ENCODE measurements at places on chromosomes 2 and 18.

- DNase-seq: no peak
Measured at GRCh38 chr2:128513961-128514283, 195.3 kb upstream of the HS6ST1 start.

GRCh38 chr2:166784296-166784946 is 103.9 kb upstream of the XIRP2 start:
- DNase-seq: no peak

DNA sequence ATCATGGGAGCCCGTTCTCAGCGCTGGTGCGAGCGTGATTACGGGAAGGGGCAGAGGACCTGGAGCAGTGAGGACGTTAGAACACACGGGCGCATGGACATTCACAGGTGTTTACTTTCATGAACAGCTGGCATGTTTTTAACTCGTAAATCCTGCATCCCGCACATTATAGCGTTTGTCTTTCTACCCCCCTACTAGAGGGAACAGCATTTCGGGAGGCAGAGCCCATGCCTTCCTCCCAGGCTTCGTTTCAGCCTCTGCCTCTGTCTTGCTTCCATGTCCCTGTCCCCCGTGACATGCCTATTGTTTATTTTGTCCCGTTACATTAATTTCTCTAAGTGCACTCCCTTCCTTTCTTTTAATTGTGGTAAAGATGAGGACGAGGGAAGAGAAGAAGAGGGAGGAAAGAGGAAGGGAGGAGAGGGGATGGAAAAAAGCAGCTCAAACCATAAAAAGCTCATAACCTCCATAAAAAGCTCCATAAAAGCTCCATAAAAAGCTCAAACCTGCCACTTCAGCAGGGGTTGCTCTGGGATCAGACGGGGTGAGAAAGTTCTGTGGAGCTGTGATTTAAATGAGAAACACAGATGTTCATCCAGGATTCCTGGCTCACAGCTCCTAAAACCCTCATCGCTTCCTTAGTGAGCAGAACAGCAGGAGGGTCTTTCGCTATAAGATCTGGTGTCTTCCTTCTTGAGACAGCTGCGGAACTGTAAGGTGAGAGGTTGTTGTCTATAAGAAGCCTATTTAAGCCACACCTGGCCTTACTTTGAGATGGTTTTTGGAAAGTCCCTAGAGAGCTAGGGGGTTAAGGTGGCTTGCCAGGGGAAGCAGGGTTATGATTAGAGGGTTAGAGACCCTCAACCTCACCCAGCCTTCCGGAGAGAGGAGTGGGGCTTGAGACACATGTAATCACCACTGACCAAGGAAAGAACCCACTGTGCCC is 66.6 kb upstream of the SNTG2 start:
- no peak for DNase-seq

DNA sequence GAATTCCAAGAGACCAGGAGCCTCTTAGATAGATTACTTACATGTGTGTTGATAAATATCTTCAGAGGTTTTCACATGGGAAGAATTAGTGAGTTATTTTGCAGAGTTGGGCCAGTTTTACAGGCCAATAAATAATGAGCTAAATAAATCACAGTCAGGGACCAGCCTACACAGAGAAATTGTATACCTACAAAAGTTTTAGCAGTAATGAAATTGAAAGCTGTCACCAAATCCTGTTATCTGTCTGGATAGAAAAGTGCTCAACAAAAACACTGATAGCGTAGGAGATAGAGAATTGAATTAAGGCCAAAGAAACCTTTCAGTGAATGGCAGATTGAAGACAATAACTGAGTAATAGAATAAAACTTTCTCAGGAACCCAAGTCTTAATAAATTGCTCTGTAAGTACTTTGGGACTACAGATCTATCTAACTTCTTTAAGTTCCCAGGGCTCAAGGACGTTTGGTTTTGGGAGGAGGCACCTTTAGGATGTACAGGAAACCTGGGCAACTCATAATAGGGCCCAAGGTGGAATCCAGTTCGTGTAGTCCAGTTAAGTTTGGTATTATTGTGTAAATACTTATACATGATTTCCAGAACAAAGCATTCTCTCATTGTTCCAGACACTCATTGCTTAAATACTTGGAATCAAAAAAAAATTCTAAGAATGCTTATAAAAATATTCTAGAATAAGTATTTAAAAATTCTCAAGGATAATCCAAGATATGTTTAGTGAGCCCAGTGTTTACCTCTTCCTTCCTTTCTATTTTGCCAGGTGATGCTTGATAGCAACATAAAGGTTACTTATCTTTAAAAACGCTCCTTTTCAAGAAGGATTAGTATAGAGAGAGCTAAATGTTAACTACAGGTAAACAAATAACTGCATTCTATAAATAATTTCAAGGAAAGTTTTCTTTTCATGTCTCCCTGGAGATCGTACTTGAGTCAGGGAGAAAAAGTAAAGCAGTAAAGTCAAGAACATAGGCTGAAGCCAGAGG is 134.5 kb downstream of the NCKAP5 start:
- no peak for DNase-seq

DNA sequence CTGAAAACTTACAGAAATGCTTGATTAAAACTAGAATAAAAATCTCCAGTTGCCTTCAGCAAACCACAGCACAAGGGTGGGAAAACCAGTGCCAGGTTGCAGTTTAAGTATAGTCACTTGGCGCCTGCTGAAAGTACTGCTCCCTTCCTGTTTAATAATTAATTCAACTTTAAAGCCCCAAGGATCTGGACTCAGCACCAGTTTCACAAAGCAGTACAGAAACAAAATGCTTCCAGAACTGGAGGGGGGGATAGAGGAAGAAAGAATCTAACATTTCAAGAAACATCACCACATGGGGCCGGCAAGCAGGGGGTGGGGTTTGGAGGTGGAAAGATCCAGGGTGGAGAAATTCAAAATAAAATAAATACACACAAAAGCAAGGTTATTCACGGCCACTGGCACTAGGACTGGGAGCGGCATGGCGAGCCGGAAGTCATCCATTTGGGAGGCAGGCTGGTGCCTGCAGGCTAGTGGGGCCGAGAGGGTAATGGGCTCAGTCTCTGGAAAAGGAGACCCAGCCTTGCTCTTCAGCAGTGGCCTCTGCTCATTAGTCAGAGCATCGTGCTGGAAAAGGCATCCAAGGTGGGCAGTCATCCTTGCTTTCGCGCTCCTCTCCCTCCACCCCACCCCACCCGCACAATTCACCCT is 85.8 kb downstream of the POU3F3 start:
- no peak for DNase-seq

DNA sequence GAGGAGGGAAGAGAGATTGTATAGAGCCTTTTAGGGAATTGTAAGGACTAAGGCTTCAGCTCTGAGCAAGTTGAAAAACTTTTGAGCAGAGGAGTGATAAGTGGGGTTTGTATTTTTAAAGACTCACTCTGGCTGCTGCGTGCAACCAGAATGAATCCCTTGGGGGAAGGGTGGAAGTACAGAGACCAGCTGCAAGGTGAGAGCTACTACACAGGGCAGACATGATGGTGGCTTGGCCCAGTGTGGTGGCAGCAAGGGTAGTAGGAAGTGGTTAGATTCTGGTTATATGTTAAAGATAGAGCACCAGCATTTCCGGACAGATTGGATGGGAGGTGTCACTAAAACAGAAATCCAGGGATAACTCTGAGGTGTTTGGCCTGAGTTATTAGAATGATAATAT is 10.1 kb upstream of the SESTD1 start:
- DNase-seq: no peak

DNA sequence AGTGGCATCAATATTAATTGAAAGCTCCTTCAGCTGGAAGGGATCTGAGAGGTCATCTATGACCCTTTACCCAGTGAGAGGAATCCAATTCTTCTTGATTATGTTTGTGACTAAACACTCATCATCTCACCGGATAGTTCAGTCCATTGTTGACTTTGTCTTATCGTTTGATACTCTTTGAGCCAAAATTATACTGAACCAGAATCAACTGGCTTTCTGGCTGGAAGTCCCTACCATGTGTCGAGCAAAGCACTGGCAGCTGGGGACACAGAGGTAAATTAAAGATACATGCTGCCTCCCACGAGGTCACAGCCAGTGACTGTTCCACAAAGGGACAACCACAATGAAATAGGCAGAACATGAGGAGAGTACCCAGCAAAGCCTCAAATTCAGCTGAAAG is 91.4 kb upstream of the FHL2 start:
- no peak for DNase-seq

- DNase-seq: no peak
Measured at GRCh38 chr2:100222844-100223243, 80.5 kb upstream of the AFF3 start.

DNA sequence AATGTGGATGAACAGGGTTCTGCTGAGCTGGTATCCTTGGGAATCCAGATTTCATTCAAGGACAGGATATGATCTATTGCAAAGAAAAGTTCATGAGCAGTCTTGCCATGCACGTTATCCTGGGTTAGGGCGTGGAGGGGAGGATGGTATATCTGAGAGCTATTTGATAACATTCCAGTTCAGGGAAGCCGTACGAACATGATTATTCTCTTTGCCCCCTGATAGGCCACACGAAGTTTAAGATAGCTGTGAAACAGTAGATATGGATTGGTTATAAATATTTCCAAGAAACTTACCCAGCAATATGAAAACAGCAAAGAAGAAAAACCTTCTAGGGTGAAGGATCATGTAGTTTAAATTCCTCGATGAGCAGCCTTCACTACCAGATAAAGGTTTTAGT is 171.9 kb downstream of the LTBP1 start:
- no peak for DNase-seq

DNA sequence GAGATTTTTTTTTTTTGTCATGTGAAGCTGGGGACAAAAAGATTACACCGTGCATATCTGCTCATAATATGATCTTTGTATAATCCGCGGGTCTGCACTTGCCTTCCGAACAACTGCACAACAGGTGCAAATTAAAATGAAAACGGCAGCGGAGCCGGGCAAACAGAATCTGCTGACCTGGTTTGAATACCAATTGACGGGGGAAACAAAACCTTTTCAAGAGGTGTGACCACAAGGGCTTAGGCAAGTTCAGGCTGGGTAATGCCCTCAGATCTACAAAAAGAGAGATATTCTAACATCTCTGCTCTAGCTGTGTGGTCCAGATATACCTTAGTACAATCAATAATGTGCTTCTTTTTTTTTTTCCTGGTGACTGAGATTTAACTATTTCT is 88.5 kb downstream of the ZEB2 start:
- DNase-seq: no peak

DNA sequence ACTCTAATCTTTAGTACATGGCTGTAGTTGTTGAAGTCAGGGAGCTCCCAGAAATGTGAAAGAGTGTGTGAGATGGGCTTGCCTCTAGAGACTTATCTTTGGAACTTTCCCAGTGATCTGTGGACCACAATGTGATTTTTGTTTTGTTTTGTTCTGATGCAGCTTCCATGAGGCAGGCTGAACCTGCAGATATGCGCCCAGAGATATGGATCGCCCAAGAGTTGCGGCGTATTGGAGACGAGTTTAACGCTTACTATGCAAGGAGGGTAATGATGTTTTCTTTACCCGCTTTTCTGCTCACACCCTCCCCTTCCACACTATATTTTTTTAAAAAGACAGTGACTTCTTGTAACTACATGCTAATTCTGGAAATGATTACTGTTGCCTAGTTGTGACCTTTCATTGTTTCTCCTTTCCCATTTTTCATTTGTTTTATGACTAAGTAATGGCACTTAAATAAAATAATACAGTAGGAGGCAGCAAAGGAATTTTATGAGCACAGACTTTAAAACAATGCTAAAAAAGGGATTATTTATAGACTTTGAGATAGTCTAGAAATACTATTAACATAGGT is 29.3 kb downstream of the BCL2L11 start:
- DNase-seq: no peak

GRCh38 chr2:83850071-83850725 is 608.9 kb downstream of the SUCLG1 start:
- DNase-seq: no peak

GRCh38 chr2:74137651-74138599 is 9.8 kb downstream of the BOLA3 start:
- DNase-seq: no peak

- no peak for DNase-seq
Measured at GRCh38 chr2:159410276-159410675, 123.8 kb upstream of the WDSUB1 start.

DNA sequence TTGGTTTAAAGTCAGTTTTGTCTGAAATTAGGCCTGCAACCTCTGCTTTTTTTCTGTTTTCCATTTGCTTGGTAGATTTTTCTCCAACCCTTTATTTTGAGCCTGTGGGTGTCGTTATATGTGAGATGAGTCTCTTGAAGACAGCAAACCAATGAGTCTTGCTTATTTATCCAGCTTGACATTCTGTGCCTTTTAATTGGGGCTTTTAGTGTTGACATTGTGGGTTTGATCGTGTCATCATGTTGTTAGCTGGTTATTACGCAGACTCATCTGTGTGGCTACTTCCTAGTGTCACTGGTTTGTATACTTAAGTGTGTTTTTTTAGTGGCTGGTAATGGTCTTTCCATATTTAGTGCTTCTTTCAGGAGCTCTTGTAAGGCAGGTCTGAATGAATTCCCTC is 18.8 kb downstream of the TMEM87B start:
- DNase-seq: no peak

- DNase-seq: no peak
Measured at GRCh38 chr2:18787726-18788125, 198.4 kb upstream of the NT5C1B start.

DNA sequence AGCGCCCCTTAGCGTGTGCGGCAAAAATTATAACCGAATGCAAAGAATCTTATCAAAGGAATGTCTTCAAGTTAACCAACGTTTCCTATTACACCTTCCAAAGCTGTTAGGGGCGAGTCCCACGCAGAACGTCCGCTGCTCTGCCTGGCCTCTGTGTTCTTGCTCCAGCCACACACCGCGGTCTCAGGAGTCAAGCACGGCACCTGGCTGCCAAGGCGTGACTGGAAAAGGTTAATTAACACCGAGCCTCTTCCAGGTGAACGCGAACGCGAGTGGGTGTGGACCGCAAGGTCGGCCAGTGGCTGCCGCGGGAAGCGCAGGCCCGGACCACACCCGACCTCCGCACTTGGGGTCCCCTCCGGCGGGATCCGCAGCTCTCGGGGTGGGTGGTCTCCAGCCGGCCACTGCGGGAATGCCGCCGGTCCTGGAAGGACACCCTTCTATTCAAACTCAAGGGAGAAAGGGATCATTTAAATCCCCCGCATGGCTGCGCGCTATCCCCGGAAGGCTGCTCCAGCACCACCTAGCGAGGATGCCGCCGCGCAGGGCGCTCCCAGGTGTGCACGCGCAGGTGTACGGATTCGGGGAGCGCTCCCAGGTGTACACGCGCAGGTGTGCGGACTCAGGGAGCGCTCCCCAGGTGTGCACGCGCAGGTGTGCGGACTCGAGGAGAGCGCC is 830 bp downstream of the CYB5A start:
- DNase-seq: no peak

Data from stimulated activated CD4-positive, alpha-beta T cell treated with anti-CD3 and anti-CD28 coated beads, Interleukin-1b, Interleukin-23, amount 100 ng/mL, for 4 hours (primary cell).